SK-N-DZ (cell line): ENCODE measurements at places on chromosomes 16 and 17.

DNA sequence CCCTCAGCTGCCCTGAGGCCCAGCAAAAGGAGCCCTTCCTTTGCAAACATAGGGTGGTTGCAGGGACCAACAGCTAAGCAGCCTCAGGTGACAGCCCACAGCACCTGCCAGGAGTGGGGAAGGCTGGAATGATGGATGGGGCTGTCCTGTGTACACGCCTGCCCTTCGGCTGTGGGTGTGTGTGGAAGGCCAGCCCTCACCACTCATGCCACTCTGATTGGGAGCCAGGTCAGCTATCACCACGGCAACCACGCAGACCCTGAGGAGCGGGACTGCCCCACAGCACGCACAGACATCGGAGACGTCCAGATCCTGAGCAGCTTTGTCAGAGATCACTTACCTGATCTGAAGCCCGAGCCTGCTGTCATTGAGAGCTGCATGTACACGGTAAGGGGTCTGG lies 11.9 kb downstream of the PIPOX start:
- DNase-seq, result peak; percentile 86

- no peak for DNase-seq
These were observed 12.0 kb downstream of the MINK1 start for GRCh38 chr17:4845118-4845517.

DNA sequence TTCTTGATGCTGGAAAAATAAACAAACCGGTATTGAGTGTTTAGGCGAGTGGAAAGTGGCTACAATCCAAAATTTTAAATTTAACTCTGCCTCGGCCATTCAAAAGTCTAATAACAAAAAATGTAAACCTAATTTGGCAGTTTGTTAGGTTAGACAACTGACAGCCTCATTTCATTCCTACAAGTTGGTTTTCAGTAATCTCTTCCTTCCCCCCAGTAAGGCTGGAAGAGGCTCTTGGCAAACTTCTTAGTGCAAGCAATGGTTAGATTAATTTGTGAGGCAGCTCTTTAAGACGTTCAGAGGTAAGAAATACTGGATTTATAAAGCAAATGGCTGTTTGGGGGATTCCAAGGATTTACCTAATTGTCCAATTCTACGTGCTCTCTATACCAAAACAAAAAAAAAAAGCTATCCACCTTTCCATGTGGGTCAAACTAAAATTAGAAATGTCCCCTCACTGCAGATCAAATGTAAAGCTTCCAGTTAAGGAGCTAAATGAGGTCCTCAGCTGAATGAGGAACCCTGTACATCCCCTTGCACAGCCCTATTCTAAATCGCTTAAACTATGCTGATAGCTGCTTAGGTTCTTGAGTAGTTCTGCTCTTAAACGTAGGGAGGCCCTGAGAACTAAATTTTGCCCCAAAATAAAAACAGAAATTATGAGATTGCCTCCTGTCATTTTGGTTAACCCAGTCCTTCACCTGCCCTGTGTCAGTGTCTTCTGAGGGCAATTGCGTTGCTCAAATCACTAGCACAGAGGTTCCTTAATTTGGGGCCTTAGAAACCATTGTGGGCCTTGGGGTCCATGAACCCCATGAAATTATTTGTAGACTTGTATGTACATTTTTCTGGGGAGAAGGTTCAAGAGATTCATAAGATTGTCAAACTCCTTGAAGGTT lies 2.9 kb downstream of the HEXIM1 start:
- DNase-seq, result no peak

DNA sequence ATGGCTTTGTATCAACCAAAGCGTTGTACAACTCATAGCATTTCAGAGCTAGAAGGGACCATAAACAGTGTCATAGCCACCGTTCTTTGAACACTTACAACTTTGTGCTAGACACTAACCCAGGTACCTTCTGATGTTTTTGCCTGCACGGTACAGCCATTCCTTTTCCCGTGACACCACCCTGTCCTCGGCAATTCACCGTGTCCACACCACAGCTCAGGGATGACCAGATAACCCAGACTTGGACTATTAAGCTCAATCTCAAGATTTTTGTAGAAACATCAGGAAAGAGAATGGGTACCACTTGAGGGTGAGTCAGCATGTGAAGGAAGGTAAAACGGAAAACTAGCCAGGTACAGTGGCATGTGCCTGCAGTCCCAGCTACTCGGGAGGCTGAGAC lies 9.8 kb upstream of the CBFB start:
- no peak for DNase-seq

- no peak for DNase-seq
These were observed 39.7 kb downstream of the BRCA1 start for GRCh38 chr17:43085474-43085873.

GRCh38 chr17:60135951-60136666 lies 13.7 kb upstream of the CA4 start:
- peak; percentile 54 for DNase-seq

DNA sequence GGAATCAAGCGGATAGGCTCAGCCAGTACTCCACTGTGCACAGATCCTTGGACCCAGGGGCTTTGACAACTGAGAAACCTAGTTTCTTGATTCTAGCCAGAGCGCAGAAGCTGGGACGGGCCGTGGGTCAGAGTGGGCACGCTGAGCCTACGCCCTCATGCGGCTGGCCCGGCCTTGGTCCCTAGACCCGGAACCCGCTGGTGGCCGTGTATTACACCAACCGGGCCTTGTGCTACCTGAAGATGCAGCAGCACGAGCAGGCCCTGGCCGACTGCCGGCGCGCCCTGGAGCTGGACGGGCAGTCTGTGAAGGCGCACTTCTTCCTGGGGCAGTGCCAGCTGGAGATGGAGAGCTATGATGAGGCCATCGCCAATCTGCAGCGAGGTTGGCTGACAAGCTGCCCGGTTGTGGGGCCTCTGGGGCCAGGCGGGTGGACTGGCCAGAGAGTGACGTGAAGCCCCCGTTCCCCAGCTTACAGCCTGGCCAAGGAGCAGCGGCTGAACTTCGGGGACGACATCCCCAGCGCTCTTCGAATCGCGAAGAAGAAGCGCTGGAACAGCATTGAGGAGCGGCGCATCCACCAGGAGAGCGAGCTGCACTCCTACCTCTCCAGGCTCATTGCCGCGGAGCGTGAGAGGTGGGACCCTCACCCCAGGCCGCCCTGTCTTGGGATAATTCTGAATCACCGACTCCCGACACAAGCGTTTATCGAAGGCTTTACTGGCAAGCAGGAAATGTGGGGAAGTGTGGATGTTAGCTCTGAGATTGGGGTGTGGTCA lies 946 bp downstream of the STUB1 start:
- no peak for DNase-seq
